ENCODE measurements at places on chromosomes 7 and 10.

DNA sequence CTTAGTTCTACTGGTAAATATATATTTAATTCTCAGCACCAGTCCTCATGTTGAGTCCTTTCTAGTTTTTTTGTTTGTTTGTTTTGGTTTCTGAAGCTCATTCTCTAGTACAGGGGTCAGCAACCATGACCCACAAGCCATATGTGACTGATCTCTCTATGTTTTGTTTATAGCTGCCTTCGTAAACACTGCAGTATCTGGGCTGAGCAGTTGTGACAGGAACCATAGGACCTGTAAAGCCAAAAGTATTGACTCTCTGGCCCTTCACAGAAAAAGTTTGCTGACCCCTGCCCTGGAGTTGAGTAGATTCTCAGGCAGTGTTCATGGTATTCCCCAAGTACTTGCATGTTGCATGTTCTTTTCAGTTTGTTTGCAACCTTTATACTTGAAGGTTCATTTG, 20.8 kb downstream of the NET1 start:
- no peak for DNase-seq

DNA sequence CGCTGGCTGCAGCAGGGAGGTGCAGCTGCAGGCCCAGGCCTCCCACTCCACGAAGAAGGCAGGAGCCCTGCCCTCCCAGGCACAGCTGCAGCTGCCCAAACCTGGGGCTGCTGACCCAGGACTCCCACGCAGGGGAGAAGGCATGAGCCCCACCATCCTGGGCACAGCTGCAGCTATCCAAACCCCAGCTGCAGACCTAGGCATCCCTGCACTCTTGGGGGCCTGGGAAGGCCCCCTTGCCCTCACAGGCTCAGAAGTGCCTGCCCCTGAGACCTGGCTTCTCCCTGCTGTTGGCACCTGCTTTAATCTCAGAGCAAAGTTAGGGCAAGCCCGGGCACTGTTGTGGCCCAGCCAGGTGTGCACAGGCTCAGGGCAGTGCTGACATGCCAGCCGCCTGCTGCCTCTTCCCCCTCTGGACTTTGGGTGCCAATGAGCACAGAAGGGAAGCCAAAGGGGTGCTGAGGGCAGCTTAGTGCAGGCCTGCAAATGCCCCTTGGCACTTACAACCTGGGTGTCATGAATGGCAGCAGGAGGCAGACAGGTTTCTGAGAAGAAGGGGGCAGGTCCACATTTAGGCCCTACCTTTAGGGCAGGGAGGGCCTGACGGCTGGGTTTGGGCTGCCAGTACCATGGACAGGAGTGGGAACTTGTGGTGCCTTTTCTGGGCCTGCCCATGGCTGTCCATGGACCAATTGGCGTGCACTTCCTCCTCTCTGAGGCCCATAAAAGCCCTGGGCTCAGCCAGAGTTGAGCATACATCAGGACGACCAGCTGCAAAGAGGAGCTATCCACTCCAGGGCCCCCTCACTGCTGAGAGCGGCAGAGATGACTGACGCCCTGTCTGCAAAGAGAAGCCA, 31.1 kb downstream of the CRTAC1 start:
- DNase-seq: no peak

DNA sequence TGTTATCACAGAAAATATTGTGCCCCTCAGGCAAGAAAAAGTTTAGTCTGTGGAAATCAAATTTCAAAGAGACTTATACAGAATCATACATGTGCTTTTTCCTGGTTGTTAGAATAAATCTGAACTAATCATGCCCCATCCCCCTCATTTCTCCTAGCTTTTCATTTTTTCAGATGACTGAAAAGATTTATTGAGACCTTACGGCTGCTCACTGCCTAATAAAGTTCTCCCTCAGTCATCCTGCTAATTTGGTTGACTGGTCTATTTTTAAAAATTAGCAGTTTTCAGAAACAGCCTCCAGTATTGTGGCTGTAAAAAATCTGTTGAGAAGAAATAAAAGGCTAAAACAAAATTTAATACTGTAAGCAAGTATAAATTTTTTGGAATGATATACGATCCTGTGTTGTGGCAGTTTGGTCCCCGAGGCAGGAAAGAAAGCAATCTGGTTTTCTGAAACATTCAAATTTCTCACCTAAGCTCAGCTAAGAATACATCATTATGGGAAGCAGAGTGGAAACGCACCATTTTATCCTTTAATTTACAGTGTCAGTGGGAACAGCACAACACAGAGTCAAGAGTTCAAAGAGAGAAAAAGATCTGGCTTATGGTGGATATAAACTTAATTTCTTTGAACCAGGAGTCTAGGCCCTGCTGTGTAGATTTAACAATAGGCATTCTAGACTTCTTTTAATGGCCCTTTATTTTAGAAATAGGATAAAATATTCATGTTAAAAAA, 144.4 kb downstream of the KCND2 start:
- no peak for DNase-seq

DNA sequence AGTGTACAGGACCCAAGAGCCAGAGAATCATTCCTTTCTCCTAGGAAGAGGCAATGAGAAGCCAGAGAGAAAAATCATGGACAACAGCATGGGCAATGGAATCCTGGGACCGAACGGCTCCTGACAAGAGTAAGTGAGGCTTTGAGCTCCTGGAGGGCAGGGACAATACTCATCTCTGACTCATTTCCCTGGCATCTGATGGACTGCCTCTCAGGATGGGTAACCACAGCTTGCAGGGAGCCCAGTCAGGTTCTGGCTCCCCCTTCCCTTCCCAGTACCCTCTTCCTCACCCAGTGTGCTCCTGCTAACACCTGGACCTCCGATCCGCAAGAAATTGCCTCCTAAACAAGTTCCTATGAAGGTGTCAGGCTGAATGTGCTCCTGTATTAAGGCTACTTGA, 51.2 kb upstream of the SORCS3 start:
- DNase-seq: no peak

- DNase-seq: no peak
Measured at GRCh38 chr10:45241865-45242520, 73.4 kb downstream of the OR13A1 start.

- DNase-seq: no peak
Measured at GRCh38 chr7:99155211-99155610, 11.3 kb upstream of the SMURF1 start.

- DNase-seq: no peak
Measured at GRCh38 chr7:44748948-44749731, 493 bp downstream of the ZMIZ2 start.

GRCh38 chr10:72263613-72264241, 10.0 kb upstream of the DDIT4 start:
- DNase-seq: no peak

DNA sequence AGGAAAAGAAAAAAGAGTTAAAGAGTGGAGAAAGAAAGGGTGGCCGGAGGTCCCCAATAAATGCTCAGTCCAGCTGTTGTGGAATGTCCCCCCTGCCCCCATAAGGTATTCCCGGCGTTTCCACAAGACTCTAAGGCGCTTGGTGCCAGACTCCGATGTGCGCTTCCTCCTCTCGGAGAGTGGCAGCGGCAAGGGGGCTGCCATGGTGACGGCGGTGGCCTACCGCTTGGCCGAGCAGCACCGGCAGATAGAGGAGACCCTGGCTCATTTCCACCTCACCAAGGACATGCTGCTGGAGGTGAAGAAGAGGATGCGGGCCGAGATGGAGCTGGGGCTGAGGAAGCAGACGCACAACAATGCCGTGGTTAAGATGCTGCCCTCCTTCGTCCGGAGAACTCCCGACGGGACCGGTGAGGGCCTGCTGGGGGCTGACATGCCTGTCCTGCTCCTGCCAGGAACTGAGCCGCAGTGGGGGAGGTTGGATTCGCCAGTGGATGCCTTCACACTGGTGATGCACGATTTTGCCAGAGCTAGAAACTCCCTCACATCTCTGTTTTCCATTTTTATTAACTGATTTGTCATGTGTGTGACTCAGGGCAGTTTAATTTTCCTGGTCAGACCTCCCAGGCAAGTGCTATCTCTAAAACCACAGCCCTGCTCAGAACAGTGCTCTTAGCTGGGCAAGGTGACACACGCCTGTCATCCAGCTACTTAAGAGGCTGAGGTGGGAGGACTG, 34.2 kb downstream of the TACR2 start:
- no peak for DNase-seq

GRCh38 chr7:95951531-95951930, 179.2 kb downstream of the DYNC1I1 start:
- no peak for DNase-seq

DNA sequence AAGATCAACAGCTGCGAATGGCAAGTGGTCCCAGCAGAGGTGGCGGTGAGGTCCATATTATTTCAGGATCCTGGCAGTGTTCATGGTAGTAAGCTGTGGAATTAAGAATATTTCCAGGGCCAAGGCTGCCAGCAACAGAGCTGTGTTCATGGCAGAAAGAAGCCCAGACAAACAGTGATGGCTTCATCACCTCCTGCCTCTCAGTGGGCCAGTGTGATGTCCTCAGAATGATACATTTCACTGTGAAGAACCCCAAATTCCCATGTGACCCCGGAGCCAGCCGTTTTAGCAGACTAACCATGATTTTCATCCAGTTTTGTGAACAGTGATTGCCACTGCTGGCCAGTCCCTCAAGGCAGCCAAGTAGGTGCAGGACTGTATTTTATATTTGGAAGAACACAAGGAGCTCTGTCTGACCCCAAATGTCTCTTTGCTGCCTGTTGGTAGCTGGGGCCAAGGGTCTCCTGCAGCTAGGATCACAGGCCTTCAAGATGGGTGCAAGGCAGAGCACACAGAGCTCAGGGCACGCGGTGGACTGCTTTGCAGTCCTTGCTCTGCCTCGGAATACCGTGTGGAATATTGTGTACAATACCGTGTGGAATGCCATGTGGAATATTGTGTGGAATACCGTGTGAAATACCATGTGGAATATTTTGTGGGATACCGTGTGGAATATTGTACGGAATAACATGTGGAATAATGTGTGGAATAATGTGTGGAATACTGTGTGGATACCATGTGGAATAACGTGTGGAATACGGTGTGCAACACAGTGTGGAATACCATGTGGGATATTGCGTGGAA, 132.3 kb upstream of the CHST15 start:
- no peak for DNase-seq

DNA sequence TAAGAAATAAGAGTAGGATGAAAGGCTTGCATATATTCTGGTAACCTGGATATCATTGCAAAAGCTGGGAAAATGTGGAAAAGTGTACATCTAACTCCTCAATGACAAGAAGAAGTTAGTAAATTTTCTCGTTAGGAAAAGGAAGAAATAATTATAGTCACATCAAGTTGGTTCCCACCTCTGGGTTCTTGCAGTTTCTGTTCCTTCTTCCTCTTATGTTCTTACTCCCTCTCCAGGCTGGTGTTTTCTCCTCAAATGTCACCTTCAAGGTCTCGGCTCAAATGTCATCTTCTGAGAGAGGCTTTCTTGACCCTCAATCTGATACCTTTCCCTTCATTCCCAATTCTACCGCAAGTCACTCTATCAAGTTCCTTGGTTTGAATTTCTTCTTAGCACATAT, 64.4 kb downstream of the ENTPD1 start:
- no peak for DNase-seq

GRCh38 chr7:90165724-90166123, 11.5 kb downstream of the STEAP1 start:
- no peak for DNase-seq

DNA sequence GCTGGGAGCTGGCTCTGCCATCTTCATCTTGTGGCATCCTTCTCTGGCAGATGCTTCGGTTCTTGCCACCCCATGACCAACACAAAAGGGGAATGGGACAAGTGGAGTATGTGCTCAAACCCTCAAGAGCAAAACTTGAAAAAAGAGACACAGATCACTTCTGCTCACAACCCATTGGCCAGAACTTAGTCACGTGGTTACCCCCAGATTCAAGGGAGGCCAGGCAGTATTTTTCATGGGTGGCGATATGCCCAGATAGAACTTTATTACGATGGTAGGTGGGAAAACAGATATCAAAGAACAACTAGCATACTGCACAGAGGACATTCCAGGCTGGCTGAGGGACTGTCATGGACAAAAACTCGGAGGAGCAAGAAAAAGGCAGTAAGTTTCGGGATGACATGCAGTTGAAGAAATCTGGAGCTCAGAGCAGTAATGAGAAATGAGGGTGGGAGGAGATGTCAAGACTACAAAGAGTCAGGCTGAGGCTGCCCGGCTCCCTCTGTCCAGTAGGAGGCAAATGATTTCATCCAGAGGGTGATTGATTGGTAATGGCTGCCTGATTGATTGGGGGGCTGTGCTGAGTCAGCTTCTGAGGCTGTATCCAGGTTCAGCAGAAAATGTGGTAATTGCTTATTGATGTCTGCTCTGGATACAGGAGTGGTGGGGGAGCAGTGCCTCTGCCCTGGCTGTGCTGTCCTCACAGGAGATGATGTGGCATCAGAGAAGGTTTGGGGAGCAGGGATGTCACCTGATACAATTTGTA, 25.3 kb downstream of the COL13A1 start:
- no peak for DNase-seq

DNA sequence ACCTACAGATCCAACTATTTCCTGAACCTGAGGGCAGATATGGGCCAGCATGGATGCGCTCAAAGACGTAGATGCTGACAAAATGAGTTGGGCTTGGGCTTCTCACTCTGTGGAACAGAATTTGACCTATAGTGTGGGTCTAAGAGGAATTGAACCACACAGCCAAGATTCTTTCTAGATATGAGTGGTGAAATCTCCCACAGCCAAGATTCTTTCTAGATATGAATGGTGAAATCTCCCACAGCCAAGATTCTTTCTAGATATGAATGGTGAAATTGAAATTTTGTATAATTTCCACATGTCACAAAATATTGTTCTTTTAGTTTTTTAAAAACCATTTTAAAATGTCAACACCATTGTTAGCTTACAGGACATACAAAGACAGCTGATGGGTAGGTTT, 215.4 kb upstream of the LRGUK start:
- DNase-seq: no peak

- DNase-seq: no peak
Measured at GRCh38 chr10:12897278-12897677, 104.2 kb downstream of the CCDC3 start.

- DNase-seq: no peak
Measured at GRCh38 chr7:141889321-141889720, 26.9 kb upstream of the OR9A4 start.

- DNase-seq: no peak
Measured at GRCh38 chr7:29486191-29486700, 77.4 kb upstream of the PRR15 start.

DNA sequence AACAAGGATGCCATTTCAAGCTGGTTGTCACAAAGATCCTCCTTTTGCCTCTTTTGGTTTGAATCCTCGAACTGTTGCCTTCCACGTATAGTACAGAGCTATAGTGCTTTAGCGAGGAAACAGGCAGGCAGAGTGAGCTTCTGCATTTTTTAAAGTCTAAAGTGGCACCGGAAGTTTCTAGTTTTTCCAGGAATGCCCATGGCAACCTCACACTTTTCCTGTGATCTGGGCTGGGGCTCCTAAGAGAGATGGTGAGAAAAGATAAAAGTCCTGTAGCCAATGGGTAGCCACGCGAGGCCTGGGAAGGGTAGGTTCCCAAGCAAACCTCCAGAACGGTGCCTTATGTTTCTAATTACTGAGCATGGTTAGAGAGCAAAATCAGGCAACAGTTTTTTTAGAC, 76.7 kb downstream of the CALD1 start:
- no peak for DNase-seq

DNA sequence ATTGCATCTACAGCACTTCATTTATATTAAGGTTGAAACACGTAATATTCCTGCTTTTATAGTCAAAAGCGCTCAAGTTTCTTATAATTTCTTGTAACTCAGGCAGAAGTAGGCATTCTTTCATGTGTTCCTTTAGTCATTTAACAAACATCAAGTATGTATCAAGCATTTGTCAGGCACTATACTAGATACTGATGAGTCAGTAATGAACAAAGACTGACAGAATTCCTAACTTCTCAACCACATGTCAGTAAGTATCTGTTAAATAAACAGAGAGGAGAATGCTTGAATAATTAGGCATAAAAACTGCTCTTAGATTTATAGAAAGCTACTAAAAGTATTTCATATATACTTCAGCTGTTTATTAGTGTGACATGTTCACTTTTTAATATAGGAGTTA, 9.9 kb downstream of the CRPPA start:
- DNase-seq: no peak
